Activated naive CD8-positive, alpha-beta T cell treated with anti-CD3 and anti-CD28 coated beads, Interleukin-2, amount 10 ng/mL, durations not matched to agents 7 days and 5 days (primary cell): ENCODE measurements at places on chromosomes 4 and X. TPM values are rescaled to one million over a fixed set of nuclear protein-coding genes. Genes with fewer than 3 reads are reported as not detected.

DNA sequence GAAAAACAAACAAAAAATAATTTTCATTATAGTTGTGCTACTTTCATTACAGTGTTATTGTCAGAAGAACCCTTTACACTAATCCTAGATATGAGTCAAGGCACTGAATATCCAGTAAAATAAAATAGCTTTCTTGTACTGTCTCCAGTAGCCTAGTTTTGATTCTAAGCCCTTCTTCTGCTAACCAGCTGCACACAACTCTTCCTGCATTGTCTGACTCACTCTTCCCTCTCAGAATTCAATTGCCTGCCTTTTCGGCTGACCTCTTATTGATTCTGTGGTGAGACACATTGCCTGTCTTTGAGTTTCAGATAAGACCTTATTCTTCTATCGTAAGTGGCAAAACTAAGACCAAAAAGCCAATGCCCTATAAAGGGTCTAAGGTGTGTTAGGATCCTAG, 26.7 kb upstream of the PCDH18 start:
- no peak for DNase-seq
- no peak overlapping the region for H3K4me3 ChIP-seq
- H3K27me3 ChIP-seq: no peaks in the 10 kb centered on the region

DNA sequence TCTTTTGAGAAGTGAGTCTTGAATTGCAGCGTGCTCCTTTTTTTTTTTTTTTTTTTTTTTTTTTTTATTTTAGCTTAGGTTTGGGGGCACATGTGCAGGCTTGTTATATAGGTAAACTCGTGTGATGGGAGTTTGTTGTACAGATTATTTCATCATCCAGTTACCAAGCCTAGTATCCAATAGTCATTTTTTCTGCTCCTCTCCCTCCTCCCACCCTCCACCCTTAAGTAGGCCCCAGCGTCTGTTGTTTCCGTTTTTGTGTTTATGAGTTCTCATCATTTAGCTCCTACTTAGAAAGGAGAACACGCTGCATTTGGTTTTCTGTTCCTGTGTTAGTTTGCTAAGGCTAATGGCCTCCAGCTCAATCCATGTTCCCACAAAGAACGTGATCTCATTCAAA, 81.3 kb upstream of the TSPAN5 start:
- H3K27me3 ChIP-seq: peaks cover 1% of the 10 kb centered on the region
- no peak overlapping the region for H3K27ac ChIP-seq
- no peak overlapping the region for H3K4me3 ChIP-seq
- H3K4me1 ChIP-seq: no peaks in the 10 kb centered on the region
- no peak for DNase-seq

- peak overlapping the region; percentile 16 for H3K27ac ChIP-seq
- H3K27me3 ChIP-seq: no peaks in the 10 kb centered on the region
- DNase-seq: no peak
- no peak overlapping the region for H3K4me3 ChIP-seq
- H3K4me1 ChIP-seq: no peaks in the 10 kb centered on the region
These were observed 12.2 kb upstream of the NKRF start for GRCh38 chrX:119618439-119618838.

DNA sequence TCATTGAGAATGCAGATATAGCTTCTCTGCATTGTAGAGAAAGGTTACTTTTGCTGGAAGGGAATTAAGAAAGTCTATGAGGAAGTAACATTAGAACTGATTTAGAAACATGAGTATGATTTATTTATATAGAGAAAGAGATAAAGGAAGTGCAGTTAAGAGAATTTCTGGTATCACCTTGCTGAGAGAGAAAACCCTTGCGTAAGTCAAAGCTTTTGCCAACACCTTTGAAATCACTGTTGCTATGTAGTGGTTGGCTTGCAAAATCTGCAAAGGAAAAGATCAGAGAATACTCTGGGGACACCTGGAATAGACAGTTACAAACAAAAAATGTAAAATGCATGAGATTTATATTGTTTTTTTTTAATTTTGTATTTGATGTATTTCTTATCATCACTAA, 137.3 kb upstream of the RXFP1 start:
- no peaks in the 10 kb centered on the region for H3K36me3 ChIP-seq
- no peak overlapping the region for H3K27ac ChIP-seq
- no peaks in the 10 kb centered on the region for H3K27me3 ChIP-seq
- H3K4me3 ChIP-seq: no peak overlapping the region
- no peak for DNase-seq

DNA sequence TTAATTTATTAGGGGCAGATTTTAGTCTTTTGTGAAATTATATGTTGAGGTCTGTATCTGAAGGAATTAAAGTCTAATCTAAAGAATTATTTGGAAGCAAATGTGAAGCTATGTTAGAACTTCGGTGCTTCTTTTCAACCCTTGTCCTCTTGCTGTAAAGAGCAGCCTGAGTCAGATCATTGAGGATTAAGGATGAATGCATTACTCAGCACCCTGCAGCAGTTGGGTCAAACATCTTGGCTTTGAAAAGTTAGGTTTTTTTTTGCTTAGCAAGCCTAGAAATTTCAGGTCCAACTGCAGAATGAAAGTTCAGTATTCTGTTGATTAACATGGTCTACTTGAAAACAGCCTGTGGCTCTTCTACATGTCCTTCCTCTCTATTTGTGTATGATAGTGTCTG, 57.6 kb downstream of the SLC4A4 start:
- no peaks in the 10 kb centered on the region for H3K4me1 ChIP-seq
- H3K36me3 ChIP-seq: no peaks in the 10 kb centered on the region
- DNase-seq: no peak
- H3K27me3 ChIP-seq: peaks cover 5% of the 10 kb centered on the region

- no peaks in the 10 kb centered on the region for H3K27me3 ChIP-seq
- H3K4me3 ChIP-seq: no peak overlapping the region
- peaks cover 4% of the 10 kb centered on the region for H3K4me1 ChIP-seq
- DNase-seq: no peak
- no peak overlapping the region for H3K27ac ChIP-seq
These were observed 50.9 kb upstream of the BCOR start for GRCh38 chrX:40148385-40149285.

Gene CABS1
- not detected for total RNA-seq

- H3K27me3 ChIP-seq: peaks cover 10% of the 10 kb centered on the region
- H3K4me3 ChIP-seq: no peak overlapping the region
- DNase-seq: no peak
- no peaks in the 10 kb centered on the region for H3K36me3 ChIP-seq
These were observed 54.4 kb downstream of the PALLD start for GRCh38 chr4:168551211-168551610.

Gene TRIML2
- total RNA-seq: not detected

DNA sequence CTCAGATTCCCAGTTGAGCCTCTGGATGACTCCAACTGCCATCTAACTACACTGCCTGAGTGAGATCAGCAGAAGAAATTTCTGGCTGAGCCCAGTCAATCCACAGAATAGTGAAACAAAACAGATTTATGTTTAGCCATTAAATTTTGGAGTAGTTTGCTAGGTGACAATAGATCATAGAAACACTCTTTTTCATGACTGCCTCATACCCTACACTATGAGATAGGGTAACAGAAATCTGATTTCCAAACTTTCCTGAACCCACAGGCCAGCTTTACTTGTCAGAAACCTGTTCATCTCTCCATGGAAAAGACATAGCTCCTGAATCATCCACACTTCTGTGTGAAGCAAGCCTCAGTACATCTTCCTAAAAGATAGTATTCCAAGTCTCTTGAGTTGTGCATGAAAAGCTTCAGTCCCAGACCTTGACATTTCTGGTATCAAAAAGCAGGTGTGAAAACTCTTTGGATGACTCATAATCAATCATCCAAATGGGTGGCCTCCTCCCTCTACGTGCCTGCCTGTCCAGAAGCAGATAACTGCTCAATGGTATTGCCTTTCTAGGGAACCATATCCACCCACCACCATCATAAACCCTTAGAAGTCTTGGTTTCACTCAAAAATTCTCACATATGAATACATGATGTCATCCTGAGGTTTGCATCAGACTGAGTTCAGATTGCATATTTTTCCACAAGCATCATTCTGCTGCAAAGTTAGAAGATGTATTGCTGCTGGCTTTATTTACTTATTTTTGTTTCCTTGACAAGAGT, 47.5 kb upstream of the RAP2C start:
- no peaks in the 10 kb centered on the region for H3K4me1 ChIP-seq
- no peaks in the 10 kb centered on the region for H3K36me3 ChIP-seq
- no peak overlapping the region for H3K27ac ChIP-seq
- no peak for DNase-seq
- peaks cover 2% of the 10 kb centered on the region for H3K27me3 ChIP-seq

GRCh38 chrX:23317799-23318724, 16.6 kb upstream of the PTCHD1 start:
- no peak overlapping the region for H3K27ac ChIP-seq
- H3K4me1 ChIP-seq: no peaks in the 10 kb centered on the region
- H3K27me3 ChIP-seq: peaks cover 5% of the 10 kb centered on the region
- DNase-seq: peak; percentile 39
- H3K4me3 ChIP-seq: no peak overlapping the region

Gene F11
- not detected for total RNA-seq

- H3K4me3 ChIP-seq: no peak overlapping the region
- H3K27me3 ChIP-seq: no peaks in the 10 kb centered on the region
- no peak overlapping the region for H3K27ac ChIP-seq
- no peaks in the 10 kb centered on the region for H3K36me3 ChIP-seq
- no peak for DNase-seq
These were observed 2016.8 kb upstream of the IGFBP7 start for GRCh38 chr4:59127006-59127405.

GRCh38 chrX:16547644-16548043, 102.3 kb upstream of the S100G start:
- DNase-seq: no peak
- H3K36me3 ChIP-seq: no peaks in the 10 kb centered on the region
- H3K4me1 ChIP-seq: no peaks in the 10 kb centered on the region
- H3K4me3 ChIP-seq: no peak overlapping the region
- no peak overlapping the region for H3K27ac ChIP-seq

DNA sequence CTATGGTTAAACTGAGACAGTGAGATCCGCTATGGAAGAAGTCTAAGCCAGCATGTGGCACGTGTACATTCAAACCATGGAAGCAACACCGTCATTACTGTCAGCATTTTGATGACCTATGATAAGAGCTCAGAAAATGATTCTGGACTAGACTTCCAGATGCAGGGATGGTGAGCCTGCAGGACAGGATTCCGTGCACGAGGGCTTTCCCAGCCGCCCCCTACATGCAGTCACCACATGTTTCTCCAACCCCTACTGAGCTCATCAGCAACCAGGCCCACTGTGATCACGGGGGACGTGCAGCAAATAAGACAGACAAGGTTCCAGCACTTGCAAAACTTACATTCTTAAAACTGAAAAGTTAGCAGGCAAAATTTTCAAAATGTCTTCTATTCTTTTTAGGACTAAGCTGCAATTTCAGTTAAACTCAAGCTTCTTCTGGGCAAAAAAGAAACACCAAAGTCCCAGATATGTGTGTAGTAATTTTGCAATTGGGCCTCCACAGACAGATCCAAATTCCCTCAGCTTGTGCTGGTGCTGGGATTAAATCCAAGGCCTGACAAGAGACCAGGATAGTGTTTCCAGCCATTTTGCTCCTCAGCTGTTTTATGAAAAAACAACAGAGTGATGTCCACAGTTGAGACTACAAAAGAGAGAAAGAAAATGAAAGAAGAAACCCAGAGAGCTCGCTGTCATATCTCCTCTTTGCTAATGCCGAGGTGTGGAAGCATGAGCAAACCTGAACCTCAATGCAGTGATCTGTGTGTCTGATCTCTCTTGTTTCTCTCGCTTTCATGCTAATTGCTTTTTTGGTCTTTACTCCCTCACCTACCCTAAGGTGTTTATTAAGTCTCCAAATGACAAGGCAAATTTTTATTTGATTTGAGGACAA, 118.2 kb downstream of the AFAP1 start:
- no peaks in the 10 kb centered on the region for H3K36me3 ChIP-seq
- H3K4me1 ChIP-seq: peaks cover 8% of the 10 kb centered on the region
- H3K27me3 ChIP-seq: no peaks in the 10 kb centered on the region
- no peak overlapping the region for H3K27ac ChIP-seq

Gene REPS2
- 0.08 TPM for total RNA-seq

DNA sequence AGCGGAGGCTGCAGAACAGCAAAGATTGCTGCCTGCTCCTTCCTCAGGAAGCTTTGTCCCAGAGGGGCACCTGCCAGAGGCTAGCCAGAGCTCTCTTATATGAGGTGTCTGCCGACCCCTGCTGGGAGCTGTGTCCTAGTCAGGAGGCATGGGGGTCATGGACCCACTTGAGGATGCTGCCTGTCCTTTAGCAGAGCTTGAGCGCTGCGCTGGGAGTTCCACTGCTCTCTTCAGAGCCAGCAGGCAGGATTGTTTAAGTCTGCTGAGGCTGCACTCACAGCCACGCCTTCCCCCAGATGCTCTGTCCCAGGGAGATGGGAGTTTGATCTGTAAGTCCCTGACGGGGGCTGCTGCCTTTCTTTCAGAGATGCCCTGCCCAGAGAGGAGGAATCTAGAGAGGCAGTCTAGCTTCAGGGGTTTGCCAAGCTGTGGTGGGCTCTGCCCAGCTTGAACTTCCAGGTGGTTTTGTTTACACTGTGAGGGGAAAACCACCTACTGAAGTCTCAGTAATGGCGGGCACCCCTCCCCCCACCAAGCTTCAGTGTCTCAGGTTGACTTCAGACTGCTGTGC, 10.9 kb downstream of the DCK start:
- peak; percentile 70 for DNase-seq
- peaks cover 50% of the 10 kb centered on the region for H3K36me3 ChIP-seq
- H3K4me1 ChIP-seq: peaks cover 77% of the 10 kb centered on the region
- peak overlapping the region; percentile 69 for H3K4me3 ChIP-seq
- H3K27ac ChIP-seq: peak overlapping the region; percentile 76

Gene TCEAL9
- 1.8 TPM for total RNA-seq

Gene MAOB
- total RNA-seq: not detected

GRCh38 chrX:16822723-16823122, 36.5 kb downstream of the TXLNG start:
- H3K27me3 ChIP-seq: no peaks in the 10 kb centered on the region
- no peak for DNase-seq
- H3K27ac ChIP-seq: no peak overlapping the region
- peaks cover 5% of the 10 kb centered on the region for H3K4me1 ChIP-seq
- peaks cover 5% of the 10 kb centered on the region for H3K36me3 ChIP-seq

- no peaks in the 10 kb centered on the region for H3K4me1 ChIP-seq
- H3K27me3 ChIP-seq: no peaks in the 10 kb centered on the region
- no peak for DNase-seq
- H3K4me3 ChIP-seq: no peak overlapping the region
- H3K36me3 ChIP-seq: no peaks in the 10 kb centered on the region
These were observed 57.5 kb downstream of the FAM13A start for GRCh38 chr4:88999392-88999930.

Gene RAP1GDS1
- 64.5 TPM for total RNA-seq
